Activated naive CD4-positive, alpha-beta T cell treated with anti-CD3 and anti-CD28 coated beads for 36 hours (primary cell): ENCODE measurements at places on chromosomes 1 and 21. TPM values are rescaled to one million over a fixed set of nuclear protein-coding genes. Genes with fewer than 3 reads are reported as not detected.
A peak's percentile ranks its signal among the peaks of the same experiment; 100 is the strongest.

CMPK1 gene
- 104 TPM for total RNA-seq

CELA3B gene
- total RNA-seq = not detected

KCNJ6 gene
- total RNA-seq = not detected

ALPL gene
- total RNA-seq = not detected

OPTC gene
- not detected for total RNA-seq

AMY2A gene
- total RNA-seq = not detected

- H3K27me3 ChIP-seq = no peaks in the 10 kb centered on the region
- DNase-seq = peak; percentile 78
- no peak overlapping the region for H3K27ac ChIP-seq
- H3K4me1 ChIP-seq = peaks cover 38% of the 10 kb centered on the region
- H3K4me3 ChIP-seq = no peak overlapping the region
- H3K36me3 ChIP-seq = no peaks in the 10 kb centered on the region
Measured at GRCh38 chr1:41728403-41729202, 190.1 kb downstream of the HIVEP3 start.

DNA sequence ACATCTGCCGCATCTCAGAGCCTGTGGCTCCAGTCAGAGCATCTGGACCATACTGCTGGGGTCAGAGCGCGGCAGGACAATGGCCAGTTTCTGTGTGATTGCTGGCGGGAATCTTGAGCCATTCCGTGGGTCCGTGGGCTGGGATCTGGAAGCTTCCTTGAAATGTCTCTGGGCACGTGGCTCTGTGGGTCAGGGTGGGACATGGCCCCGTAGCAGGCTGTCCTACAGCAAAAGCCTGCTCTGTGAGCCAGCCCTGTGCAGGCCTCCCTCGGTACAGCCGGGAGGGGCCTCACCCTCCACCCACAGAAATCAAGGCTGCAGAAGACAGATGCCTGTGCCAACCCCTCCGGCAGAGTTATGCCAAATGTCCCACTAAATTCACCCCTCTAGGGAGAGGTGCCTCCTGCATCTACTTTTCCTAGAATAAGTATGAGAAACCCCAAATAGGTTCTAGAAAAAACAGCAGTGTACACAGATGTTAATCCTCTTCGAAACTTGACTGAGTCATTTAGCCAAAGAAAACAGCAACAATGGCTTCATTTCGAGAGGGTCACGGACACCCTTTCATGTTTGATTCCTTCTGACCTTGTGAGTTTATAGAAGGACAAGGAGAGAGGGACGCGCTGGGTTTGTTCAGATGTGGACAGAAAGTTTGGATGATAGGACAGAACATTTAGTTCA, 27.8 kb downstream of the COL18A1 start:
- no peaks in the 10 kb centered on the region for H3K4me1 ChIP-seq
- peaks cover 3% of the 10 kb centered on the region for H3K27me3 ChIP-seq
- no peak overlapping the region for H3K4me3 ChIP-seq
- H3K27ac ChIP-seq = no peak overlapping the region
- DNase-seq = no peak

DNA sequence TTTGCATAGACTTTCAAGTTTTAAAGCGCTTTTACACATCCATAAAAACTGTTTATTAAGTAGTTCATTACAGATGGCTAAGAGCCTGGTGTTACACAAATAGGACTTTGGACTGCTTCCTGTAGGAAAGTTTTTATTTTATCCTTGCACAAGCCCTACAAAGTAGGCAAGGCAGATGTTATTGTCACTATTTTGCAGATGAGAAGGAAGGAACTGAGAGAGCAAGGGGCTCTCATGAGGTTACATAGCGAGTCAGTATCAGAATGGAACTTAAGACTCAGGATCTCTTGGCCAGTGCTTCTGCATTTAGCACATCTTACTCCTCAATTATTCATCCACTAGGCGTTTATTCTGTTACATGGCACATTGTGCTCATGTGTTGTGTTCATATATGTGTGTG, 2.6 kb upstream of the MAPKAPK2 start:
- DNase-seq = no peak
- peaks cover 2% of the 10 kb centered on the region for H3K27me3 ChIP-seq
- peaks cover 2% of the 10 kb centered on the region for H3K36me3 ChIP-seq
- no peak overlapping the region for H3K4me3 ChIP-seq
- H3K27ac ChIP-seq = no peak overlapping the region
- peaks cover 33% of the 10 kb centered on the region for H3K4me1 ChIP-seq

DNA sequence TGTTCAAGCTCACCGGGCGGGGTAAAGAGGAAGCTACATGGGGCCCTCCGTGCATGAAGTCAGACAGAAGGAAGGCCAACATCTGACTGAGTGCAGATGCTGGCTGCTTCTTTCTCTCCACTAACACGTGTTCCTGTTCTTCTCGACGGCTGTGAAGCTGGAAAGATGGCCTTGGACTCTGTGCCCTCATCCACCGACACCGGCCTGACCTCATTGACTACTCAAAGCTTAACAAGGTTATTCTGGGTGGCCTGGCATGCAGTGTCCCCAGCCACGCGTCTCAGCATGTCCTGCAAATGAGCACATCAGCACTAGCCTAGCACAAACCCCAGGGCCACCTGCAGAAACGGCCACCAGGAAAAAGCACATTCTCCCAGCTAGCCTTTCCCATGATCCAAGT, 41.2 kb downstream of the ACTN2 start:
- H3K27ac ChIP-seq = no peak overlapping the region
- H3K4me3 ChIP-seq = no peak overlapping the region
- no peaks in the 10 kb centered on the region for H3K36me3 ChIP-seq
- DNase-seq = no peak

GRCh38 chr1:223706077-223706973, 6.0 kb upstream of the CAPN2 start:
- H3K27ac ChIP-seq = no peak overlapping the region
- H3K36me3 ChIP-seq = no peaks in the 10 kb centered on the region
- H3K4me3 ChIP-seq = no peak overlapping the region
- no peaks in the 10 kb centered on the region for H3K27me3 ChIP-seq
- DNase-seq = no peak

DNA sequence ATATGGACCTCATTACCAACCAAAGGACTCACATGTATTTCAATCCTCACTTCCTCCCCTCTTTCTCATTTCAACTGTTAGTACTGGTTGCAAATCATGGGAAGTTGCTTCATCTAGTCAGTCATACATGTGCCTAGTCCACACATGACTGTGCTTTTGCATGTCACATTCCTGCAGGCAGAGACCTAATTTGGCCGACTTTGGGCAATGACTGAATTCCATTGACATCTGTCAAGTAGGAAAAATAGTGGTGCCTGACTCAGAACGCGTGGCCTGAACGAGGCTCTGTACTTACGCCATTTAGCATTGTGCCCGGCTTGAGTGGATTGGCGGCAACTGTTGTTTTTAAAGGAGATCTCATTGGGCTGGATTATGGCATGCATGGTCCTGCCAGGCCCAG, 18.0 kb downstream of the PTPRU start:
- peaks cover 16% of the 10 kb centered on the region for H3K27me3 ChIP-seq
- no peak overlapping the region for H3K4me3 ChIP-seq
- H3K27ac ChIP-seq = no peak overlapping the region
- no peaks in the 10 kb centered on the region for H3K36me3 ChIP-seq
- DNase-seq = no peak
- H3K4me1 ChIP-seq = no peaks in the 10 kb centered on the region

- peaks cover 16% of the 10 kb centered on the region for H3K4me1 ChIP-seq
- no peak for DNase-seq
- no peak overlapping the region for H3K4me3 ChIP-seq
- peaks cover 3% of the 10 kb centered on the region for H3K36me3 ChIP-seq
Measured at GRCh38 chr1:8711151-8711550, 106.3 kb downstream of the RERE start.

- no peak overlapping the region for H3K4me3 ChIP-seq
- no peaks in the 10 kb centered on the region for H3K36me3 ChIP-seq
- no peak for DNase-seq
- H3K27me3 ChIP-seq = peaks cover 9% of the 10 kb centered on the region
Measured at GRCh38 chr1:209509039-209509438, 74.5 kb upstream of the CAMK1G start.

GRCh38 chr1:151478140-151478812, 19.0 kb upstream of the POGZ start:
- no peak overlapping the region for H3K27ac ChIP-seq
- peaks cover 19% of the 10 kb centered on the region for H3K4me1 ChIP-seq
- no peaks in the 10 kb centered on the region for H3K36me3 ChIP-seq
- H3K4me3 ChIP-seq = no peak overlapping the region

DNA sequence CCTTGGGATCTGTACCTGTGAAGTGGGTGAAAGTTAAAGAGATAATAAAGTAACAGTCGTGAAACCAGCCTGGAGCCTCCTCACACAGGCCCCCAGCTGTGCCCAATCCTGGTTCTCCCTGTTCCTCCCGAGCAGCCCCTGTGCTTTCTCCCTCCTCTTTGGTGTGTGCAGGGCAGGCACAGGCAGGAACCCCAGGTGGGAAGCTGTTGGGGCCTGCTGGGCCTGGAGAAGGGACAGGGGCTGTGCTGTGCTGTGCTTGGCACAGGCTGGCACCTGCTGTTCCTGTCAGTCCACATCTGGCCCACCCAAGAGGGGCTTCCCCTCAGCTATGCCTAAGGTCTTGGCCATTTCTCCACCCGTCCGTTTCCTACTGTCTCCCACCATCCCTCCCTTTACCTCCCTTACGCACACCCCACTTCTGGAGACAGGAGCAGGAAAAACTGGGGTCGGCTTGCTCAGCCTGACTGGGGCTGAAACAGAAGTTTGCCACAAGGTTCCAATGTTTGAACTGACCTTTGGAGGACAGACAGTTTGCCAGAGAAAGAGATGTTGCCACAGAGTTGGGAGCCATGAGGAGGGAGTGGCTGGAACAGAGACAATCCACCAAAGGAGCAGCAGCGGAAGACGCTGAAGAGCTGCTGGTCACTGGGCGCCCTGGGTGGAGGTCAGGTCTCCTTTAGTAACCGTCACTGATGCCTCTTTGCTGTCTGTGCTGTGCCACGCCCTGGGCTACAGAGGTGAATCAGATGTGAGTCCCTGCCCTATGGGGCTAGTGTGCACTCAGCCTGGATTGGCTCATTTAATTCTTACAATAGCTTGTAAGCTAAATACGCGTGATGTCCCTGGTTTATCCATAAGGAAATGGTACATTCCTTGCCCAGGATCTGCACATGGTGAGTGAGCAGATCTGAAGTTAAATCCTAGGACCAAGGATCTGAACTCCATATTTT, 18.8 kb upstream of the ARTN start:
- H3K4me1 ChIP-seq = no peaks in the 10 kb centered on the region
- no peak overlapping the region for H3K27ac ChIP-seq
- H3K36me3 ChIP-seq = no peaks in the 10 kb centered on the region
- no peak for DNase-seq
- H3K4me3 ChIP-seq = no peak overlapping the region

- no peak overlapping the region for H3K27ac ChIP-seq
- no peak for DNase-seq
- H3K4me1 ChIP-seq = no peaks in the 10 kb centered on the region
- H3K27me3 ChIP-seq = no peaks in the 10 kb centered on the region
- no peaks in the 10 kb centered on the region for H3K36me3 ChIP-seq
- no peak overlapping the region for H3K4me3 ChIP-seq
Measured at GRCh38 chr1:218139761-218140160, 145.3 kb upstream of the RRP15 start.

GRCh38 chr1:202648605-202649226, 61.5 kb downstream of the SYT2 start:
- H3K27ac ChIP-seq = no peak overlapping the region
- peaks cover 8% of the 10 kb centered on the region for H3K4me1 ChIP-seq
- H3K4me3 ChIP-seq = no peak overlapping the region
- H3K36me3 ChIP-seq = no peaks in the 10 kb centered on the region
- DNase-seq = no peak

DNA sequence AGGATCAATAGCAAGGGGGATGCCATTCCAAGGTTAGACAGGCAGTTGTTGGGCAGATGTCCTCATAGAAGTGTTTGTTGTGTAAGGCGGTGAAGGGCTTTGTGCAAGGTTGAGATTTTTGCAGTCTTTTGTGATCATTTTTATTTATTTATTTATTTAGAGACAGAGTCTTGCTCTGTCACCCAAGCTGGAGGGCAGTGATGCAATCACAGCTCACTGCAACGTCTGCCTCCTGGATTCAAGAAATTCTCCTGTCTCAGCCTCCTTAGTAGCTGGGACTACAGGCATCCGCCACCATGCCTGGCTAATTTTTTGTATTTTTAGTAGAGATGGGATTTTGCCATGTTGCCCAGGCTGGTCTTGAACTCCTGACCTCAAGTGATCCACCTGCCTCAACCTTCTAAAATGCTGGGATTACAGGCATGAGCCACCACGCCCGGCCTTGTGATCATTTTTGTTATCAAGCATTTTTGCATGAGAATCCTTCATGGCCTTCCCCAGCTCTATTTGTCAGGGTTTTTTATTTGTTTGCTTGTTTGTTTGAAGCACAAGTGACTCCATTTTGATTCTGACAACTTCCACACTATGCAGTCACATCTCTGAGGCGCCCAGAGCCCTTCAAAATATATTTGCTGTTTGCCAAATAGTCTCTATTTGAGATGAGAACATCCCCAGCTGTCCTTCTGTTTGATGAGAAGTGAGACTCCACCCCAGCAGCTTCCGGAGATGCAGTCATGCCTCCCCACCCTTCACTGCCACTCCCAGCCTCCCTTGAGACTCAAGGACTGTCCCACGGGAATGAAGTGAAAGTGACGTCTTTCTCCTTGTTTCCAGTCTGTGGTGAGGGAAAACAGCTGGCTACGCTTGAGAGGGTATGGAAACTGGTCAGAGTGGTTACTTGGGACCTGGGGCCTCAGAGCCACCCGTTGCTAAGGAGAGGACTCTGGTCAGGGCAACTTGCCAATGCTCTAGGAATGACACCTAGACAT, 38.0 kb downstream of the TMEM50B start:
- no peak overlapping the region for H3K4me3 ChIP-seq
- H3K27ac ChIP-seq = no peak overlapping the region
- peaks cover 4% of the 10 kb centered on the region for H3K4me1 ChIP-seq
- no peaks in the 10 kb centered on the region for H3K27me3 ChIP-seq
- peaks cover 9% of the 10 kb centered on the region for H3K36me3 ChIP-seq
- no peak for DNase-seq

DNA sequence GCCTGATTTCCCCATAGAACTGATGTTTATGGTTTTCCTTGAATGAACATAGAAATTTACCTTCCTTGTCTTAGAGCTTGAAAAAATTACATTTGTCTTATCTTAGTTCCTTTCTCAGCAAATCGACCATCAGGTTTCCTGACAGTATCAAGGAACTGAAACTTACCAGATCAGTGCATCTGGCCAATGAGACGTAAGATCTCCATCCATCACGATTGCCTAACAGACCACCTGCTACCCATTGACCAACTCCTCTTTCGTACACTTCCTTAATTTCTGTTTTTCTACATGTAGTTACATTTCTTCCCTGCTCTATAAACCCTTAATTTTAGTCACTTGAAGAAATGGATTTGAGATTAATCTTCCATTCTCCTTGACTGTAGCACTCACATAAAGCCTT, 57.4 kb upstream of the TMPRSS15 start:
- H3K36me3 ChIP-seq = no peaks in the 10 kb centered on the region
- no peaks in the 10 kb centered on the region for H3K27me3 ChIP-seq
- H3K4me3 ChIP-seq = no peak overlapping the region
- H3K4me1 ChIP-seq = no peaks in the 10 kb centered on the region
- no peak for DNase-seq
- H3K27ac ChIP-seq = no peak overlapping the region

GRCh38 chr1:189654906-189655305, 822.8 kb downstream of the BRINP3 start:
- H3K27ac ChIP-seq = no peak overlapping the region
- DNase-seq = no peak
- H3K4me3 ChIP-seq = no peak overlapping the region
- no peaks in the 10 kb centered on the region for H3K27me3 ChIP-seq
- no peaks in the 10 kb centered on the region for H3K36me3 ChIP-seq
